Type B pancreatic cell (in vitro differentiated cells): ENCODE measurements at places on chromosomes 2 and 18.

GRCh38 chr18:43192408-43192807 lies 76.9 kb upstream of the RIT2 start:
- no peak overlapping the region for H3K27ac ChIP-seq
- H3K4me3 ChIP-seq: no peak overlapping the region
- no peaks in the 10 kb centered on the region for H3K4me1 ChIP-seq
- DNase-seq: no peak
- H3K27me3 ChIP-seq: no peaks in the 10 kb centered on the region

- H3K27ac ChIP-seq: no peak overlapping the region
- DNase-seq: peak; percentile 69
- H3K4me1 ChIP-seq: peaks cover 18% of the 10 kb centered on the region
- peak overlapping the region; percentile 89 for H3K4me3 ChIP-seq
Observed at GRCh38 chr18:69401226-69401971, 711 bp downstream of the DOK6 start.

- no peaks in the 10 kb centered on the region for H3K36me3 ChIP-seq
- no peak overlapping the region for H3K4me3 ChIP-seq
- H3K27ac ChIP-seq: no peak overlapping the region
- H3K4me1 ChIP-seq: no peaks in the 10 kb centered on the region
Observed at GRCh38 chr2:219021591-219021990, 19.7 kb downstream of the CFAP65 start.

GRCh38 chr2:198144660-198145059 lies 340.3 kb downstream of the PLCL1 start:
- H3K27me3 ChIP-seq: no peaks in the 10 kb centered on the region
- no peak for DNase-seq
- no peak overlapping the region for H3K27ac ChIP-seq
- H3K36me3 ChIP-seq: no peaks in the 10 kb centered on the region
- no peak overlapping the region for H3K4me3 ChIP-seq
- H3K4me1 ChIP-seq: no peaks in the 10 kb centered on the region

DNA sequence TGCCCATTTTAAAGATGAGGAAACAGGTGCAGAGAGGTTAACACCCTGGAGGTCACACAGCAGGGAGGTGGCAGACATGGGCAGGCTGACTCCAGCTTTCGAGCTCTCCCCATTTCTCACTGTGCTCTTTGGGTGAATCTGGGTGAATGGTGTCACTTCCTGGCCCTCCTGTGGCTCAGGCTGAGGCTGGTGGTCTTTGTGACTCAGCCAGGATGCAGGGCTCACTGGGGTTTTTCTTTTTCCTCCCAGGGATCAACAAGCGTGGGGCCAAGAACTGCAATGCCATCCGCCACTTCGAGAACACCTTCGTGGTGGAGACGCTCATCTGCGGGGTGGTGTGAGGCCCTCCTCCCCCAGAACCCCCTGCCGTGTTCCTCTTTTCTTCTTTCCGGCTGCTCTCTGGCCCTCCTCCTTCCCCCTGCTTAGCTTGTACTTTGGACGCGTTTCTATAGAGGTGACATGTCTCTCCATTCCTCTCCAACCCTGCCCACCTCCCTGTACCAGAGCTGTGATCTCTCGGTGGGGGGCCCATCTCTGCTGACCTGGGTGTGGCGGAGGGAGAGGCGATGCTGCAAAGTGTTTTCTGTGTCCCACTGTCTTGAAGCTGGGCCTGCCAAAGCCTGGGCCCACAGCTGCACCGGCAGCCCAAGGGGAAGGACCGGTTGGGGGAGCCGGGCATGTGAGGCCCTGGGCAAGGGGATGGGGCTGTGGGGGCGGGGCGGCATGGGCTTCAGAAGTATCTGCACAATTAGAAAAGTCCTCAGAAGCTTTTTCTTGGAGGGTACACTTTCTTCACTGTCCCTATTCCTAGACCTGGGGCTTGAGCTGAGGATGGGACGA lies 13.2 kb downstream of the ITM2C start:
- no peak for DNase-seq
- H3K4me1 ChIP-seq: peaks cover 5% of the 10 kb centered on the region
- H3K27ac ChIP-seq: no peak overlapping the region
- peaks cover 16% of the 10 kb centered on the region for H3K36me3 ChIP-seq
- no peak overlapping the region for H3K4me3 ChIP-seq
- no peaks in the 10 kb centered on the region for H3K27me3 ChIP-seq

GRCh38 chr2:29783666-29784065 lies 137.7 kb downstream of the ALK start:
- H3K4me1 ChIP-seq: peaks cover 27% of the 10 kb centered on the region
- no peak overlapping the region for H3K27ac ChIP-seq
- no peak overlapping the region for H3K4me3 ChIP-seq
- H3K36me3 ChIP-seq: no peaks in the 10 kb centered on the region
- no peak for DNase-seq

DNA sequence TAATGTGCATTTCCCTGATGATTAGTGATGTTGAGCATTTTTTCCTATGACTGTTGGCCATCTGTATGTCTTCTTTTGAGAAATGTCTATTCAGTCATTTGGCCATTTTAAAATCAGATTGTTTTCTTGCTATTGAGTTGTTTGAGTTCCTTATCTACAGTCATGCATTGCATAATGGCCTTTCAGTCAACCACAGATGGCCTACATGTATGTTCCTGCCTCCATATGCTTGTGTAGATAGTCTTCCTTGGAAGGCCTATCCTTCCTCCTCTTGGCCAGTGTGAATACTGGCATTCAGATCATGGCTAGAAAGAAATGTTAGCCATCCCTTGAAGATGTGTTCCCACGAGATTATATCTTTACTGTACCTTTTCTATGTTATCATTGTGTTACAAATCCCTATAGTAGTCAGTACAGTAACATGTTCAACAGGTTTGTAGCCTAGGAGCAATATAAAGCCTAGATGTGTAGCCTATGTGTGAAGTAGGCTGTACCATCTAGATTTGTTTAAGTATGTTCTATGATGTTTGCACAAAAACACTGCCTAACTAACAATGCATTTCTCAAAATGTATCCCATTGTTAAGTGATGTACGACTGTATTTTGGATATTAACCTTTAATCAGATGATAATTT lies 65.6 kb upstream of the CD302 start:
- no peaks in the 10 kb centered on the region for H3K27me3 ChIP-seq
- DNase-seq: no peak
- no peak overlapping the region for H3K27ac ChIP-seq
- H3K4me3 ChIP-seq: no peak overlapping the region
- no peaks in the 10 kb centered on the region for H3K36me3 ChIP-seq

DNA sequence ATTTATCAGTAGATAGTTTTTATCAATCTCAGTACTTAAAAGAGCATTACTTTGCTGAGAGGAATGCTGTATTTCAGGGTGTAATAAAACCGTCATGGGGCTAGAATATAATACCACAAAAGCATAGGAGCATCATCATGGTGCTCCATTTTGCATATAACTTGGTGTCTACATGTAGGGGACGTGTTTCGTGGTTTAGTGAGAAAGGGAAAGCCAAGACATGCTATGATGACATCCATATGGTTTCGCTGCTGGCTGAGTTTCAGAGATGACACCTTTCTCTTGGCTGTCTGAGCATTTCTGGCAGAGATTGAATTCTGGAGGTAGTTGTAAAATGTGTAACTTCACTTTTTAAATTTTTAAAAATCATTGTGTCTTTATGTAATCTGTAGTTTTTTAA lies 32.4 kb downstream of the WDR43 start:
- DNase-seq: no peak
- H3K27ac ChIP-seq: no peak overlapping the region
- no peaks in the 10 kb centered on the region for H3K4me1 ChIP-seq
- no peak overlapping the region for H3K4me3 ChIP-seq
- H3K27me3 ChIP-seq: no peaks in the 10 kb centered on the region
- H3K36me3 ChIP-seq: peaks cover 47% of the 10 kb centered on the region

GRCh38 chr2:84817239-84817655 lies 63.6 kb downstream of the TRABD2A start:
- no peaks in the 10 kb centered on the region for H3K27me3 ChIP-seq
- DNase-seq: no peak
- no peak overlapping the region for H3K4me3 ChIP-seq

GRCh38 chr18:78998371-78999071 lies 18.9 kb downstream of the SALL3 start:
- no peak overlapping the region for H3K27ac ChIP-seq
- no peak for DNase-seq
- H3K4me3 ChIP-seq: no peak overlapping the region
- H3K36me3 ChIP-seq: no peaks in the 10 kb centered on the region
- H3K27me3 ChIP-seq: no peaks in the 10 kb centered on the region

DNA sequence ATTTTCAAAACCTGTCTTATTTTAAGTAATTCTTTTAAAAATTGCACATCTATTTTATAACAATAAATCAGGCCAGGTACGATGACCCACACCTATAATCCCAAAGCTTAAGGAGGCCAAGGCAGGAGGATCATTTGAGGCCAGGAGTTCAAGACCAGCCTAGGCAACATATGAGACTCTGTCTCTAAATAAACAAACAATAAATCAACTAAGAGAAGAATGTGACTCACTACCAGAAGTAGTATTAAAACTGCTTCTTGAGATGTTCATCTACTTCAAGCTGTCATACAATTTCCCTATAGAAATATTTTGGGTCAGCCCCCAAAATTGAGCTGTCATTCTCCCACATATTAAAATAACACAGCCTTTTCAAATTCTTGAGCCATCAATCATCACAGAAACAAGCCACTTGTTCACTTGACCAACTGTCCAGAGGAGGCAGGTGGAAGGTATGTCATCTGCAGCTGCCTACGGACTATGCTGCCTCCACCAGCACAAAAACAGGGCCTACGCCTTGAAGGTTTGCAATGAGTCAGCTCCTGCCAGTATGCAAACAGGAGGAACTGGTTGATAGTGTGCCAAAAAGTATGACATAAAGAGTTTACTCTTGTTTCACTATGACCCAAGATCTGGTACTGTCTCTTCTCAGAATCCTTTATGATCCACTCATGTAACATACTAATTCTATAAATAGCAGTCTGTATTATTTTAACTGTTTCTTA lies 33.6 kb downstream of the KIDINS220 start:
- H3K4me1 ChIP-seq: peaks cover 3% of the 10 kb centered on the region
- no peaks in the 10 kb centered on the region for H3K27me3 ChIP-seq
- H3K4me3 ChIP-seq: peak overlapping the region; percentile 10
- H3K36me3 ChIP-seq: peaks cover 62% of the 10 kb centered on the region

- H3K36me3 ChIP-seq: peaks cover 24% of the 10 kb centered on the region
- no peak overlapping the region for H3K4me3 ChIP-seq
- no peak overlapping the region for H3K27ac ChIP-seq
- H3K27me3 ChIP-seq: no peaks in the 10 kb centered on the region
- no peaks in the 10 kb centered on the region for H3K4me1 ChIP-seq
Observed at GRCh38 chr18:47108998-47109405, 41.3 kb downstream of the HDHD2 start.

DNA sequence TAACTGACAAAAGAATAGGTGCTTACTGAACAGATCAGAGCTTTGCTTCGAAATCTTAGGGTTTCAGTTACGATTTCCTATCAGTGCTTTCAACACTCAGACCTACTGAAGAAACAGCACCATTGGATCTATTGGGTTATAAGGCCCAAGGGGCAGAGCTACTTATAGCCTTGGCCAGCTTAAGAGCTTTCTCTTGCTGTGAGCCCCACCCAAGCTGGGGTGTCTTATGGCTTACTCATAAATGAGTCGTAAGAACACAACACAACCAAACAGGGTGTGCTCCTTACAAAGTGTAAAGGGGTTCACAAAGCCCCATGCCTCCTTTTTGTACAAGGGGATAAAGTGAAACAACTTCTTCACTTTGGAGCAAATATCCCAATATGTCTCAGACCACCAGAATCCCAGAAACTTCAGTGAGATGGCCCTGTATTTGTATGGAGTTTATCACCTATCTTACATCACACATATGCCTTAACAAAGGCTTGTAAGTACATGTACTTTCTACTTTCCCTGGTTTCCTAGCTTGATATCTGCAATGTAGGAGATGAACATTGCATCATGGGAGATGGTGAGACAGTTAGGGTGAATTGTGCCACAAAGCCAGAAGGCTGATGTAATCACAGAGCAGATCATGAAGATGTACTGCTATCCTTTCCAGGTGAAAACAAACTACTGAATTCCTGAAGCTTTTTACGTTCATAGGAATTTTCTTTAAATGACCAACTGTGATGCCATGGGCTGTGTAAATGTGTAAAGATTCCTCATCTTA lies 115.5 kb upstream of the GLI2 start:
- H3K36me3 ChIP-seq: no peaks in the 10 kb centered on the region
- DNase-seq: no peak
- H3K4me1 ChIP-seq: peaks cover 5% of the 10 kb centered on the region
- H3K27ac ChIP-seq: no peak overlapping the region

- no peaks in the 10 kb centered on the region for H3K36me3 ChIP-seq
- no peak overlapping the region for H3K4me3 ChIP-seq
- H3K27me3 ChIP-seq: no peaks in the 10 kb centered on the region
- H3K4me1 ChIP-seq: peaks cover 4% of the 10 kb centered on the region
- H3K27ac ChIP-seq: no peak overlapping the region
Observed at GRCh38 chr2:233061591-233062450, 1.7 kb downstream of the INPP5D start.

GRCh38 chr2:37878536-37878935 lies 46.6 kb upstream of the RMDN2 start:
- H3K4me1 ChIP-seq: peaks cover 23% of the 10 kb centered on the region
- no peak overlapping the region for H3K4me3 ChIP-seq
- H3K36me3 ChIP-seq: peaks cover 4% of the 10 kb centered on the region
- no peak overlapping the region for H3K27ac ChIP-seq
- no peak for DNase-seq
- peaks cover 31% of the 10 kb centered on the region for H3K27me3 ChIP-seq

- peaks cover 5% of the 10 kb centered on the region for H3K4me1 ChIP-seq
- DNase-seq: no peak
- H3K27me3 ChIP-seq: no peaks in the 10 kb centered on the region
- H3K27ac ChIP-seq: no peak overlapping the region
- H3K4me3 ChIP-seq: no peak overlapping the region
Observed at GRCh38 chr2:138364554-138365162, 136.9 kb upstream of the SPOPL start.

DNA sequence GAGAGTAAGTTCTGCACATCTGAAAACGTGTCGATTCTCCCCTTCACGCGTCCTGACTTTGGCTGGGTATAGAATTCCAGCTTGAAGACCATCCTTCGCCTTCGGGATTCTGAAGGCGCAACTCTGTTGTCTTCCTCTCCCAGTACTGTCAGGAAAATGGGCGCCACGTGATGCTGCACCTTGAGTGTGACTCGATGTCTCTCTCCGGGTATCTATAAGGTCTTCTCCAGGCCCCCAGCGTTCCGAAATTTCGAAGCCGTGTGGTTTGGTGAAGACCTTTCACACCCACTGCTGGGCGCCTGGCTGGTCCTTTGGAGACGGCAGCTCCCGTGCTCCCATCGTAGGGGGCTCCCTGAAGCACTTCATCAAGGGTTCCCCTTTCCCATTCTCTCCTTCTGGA lies 203.7 kb downstream of the HDAC4 start:
- peaks cover 32% of the 10 kb centered on the region for H3K4me1 ChIP-seq
- DNase-seq: peak; percentile 34
- H3K27me3 ChIP-seq: no peaks in the 10 kb centered on the region
- no peak overlapping the region for H3K4me3 ChIP-seq
- no peak overlapping the region for H3K27ac ChIP-seq

DNA sequence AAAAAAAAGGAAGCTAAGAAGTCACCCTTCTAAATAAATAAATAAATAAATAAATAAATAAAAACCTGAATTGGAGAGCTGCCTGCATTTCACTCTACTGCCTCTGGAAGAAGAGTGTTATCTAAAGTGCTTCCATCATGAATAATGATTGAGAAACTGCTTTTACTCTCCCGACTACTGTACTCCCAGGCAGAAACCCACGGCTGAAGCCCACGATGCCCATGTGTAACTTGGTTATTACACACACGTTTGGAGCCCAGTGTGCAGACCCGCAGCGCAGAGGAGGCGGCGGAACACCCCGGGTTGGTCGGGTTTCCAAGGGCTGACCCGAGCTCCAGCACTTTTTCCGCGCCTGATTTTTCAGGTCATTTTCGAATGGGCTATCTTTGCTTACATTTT lies 697 bp upstream of the SPATS2L start:
- DNase-seq: peak; percentile 69
- H3K4me3 ChIP-seq: peak overlapping the region; percentile 95
- H3K27ac ChIP-seq: peak overlapping the region; percentile 97
- H3K36me3 ChIP-seq: peaks cover 3% of the 10 kb centered on the region
- H3K27me3 ChIP-seq: no peaks in the 10 kb centered on the region
